Sigmoid colon (tissue), 7 donors: ENCODE measurements at places on chromosomes 3 and 15. TPM values are rescaled to one million over a fixed set of nuclear protein-coding genes. Genes with fewer than 3 reads are reported as not detected.

Gene RNF13
- 34.4 TPM for polyA plus RNA-seq

Gene TMEM202
- not detected for polyA plus RNA-seq

Gene MORC1
- polyA plus RNA-seq: 0.03 TPM

Gene LMOD3
- 0.23 TPM for polyA plus RNA-seq

DNA sequence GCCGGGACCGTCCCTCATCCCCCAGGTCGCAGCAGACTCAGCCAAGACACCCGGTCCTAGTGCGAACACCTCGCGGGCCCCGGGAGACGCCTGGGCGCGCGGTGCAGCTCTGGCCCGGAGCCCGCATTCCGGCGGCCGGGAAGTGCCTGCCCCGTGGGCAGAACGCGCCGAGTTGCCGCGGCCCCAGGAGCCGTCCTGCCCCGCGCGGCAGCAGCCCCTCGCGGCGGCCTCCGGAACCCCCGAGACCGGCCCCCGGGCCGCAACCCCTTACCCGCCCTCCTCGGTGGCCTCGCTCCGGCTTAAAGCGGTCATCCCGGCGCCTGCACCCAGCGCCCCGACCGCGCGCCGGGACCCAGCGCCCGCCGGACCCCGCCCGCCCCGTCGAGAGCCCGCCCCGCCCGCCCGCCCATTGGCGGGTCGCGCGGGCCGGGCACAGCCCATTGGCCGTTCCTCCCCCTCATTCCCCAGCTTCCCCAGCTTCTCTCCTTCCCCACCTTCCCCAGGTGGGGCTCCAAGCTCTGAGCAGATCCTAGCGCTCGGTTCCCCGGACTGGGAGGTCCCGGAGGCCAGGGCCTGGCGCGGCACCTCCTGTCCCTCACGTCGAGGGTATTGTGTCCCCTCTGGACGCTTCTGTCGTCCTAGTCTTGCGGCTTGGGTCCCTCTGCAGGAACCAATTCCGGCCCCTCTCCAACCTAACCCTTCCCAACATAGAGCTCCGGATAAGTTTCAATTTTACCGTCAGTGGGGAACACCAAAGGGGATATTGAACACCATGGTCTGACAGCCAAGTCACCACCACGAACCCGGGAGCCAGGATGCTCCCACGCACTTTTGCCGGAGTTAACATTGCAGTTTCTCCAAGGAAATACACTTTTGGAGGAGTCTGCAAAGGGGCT is at the start of gene GRAMD2A:
TSS of gene GRAMD2A (minus strand) at position 328 of the 896 bp plus-strand sequence.
- no peak for DNase-seq

DNA sequence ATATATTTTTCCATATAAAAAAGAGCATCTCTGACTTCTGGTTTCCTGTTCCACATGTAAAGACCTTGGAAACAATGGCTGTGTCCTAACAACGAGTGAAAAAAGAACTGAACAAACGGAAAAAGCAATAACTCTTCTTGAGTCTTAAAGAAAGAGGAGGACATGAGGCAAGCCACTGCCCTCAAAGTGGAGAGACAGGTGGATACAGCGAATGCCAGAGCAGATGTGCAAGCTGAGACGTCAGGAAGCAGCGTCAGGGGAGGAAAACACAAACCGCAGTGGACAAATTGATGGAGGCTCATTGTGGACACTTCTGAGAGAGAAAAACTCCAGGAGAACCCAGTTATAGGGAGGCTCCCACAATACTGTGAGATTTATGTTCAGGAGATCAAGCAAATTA is 208.0 kb upstream of the MME start:
- DNase-seq: no peak

DNA sequence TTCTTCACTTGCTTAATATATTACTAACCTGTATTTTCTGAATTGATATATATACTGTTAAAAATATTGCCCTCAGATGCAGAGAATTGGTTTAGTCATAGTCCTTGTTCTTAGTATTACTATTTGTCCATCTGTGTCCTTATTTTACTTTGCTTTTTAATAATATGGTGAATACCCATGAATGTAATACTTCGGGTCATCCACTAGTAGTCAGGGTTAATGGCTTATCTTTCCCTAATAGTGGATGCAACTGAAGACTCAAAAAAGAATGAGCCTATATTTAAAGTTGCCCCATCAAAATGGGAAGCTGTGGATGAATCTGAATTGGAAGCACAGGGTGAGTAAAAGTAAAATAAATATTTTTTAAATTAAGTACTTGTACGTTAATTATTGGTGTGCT is 36.5 kb downstream of the U2SURP start:
- no peak for DNase-seq

GRCh38 chr3:56321892-56322291 is 146.4 kb downstream of the ERC2 start:
- DNase-seq: no peak

DNA sequence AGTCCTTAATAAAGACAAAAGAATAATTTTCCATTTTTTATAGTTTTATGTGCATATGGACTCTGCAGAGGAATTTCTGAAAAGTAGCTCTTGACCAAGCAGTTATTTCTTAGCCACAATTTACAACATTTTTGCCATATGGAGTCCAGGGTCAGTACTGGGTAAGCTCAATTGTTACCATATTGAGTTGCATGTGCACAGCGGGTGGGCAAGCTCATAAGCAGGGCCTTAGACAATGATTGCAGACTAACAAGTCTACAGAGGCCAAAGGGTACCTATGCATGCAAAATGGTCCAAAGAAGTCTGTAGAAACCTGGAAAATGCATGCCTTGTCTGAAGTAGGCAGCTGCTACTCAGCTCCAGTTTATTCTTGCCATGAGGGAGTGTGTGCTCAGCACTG is 19.0 kb upstream of the ARHGEF26 start:
- no peak for DNase-seq

DNA sequence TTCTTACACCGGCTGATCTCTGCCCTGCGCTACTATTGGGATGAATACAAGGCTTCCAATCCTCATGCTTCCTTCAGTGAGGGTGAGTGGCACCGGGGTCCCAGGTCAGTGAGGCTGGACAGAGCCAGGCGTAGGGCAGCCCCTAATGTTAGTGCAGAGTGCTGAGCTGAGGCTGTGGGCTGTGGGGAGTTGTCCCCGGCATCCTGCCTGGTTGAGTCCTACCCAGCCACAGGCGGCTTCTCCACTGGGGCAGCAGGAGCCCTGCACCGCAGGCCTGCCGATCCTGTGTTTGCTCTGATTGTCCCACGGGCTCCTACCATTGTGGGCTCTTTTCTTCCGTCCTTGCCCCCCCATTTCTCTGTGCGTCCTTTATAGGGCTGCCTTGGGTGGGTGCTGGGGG is 13.3 kb downstream of the RNF123 start:
- no peak for DNase-seq

DNA sequence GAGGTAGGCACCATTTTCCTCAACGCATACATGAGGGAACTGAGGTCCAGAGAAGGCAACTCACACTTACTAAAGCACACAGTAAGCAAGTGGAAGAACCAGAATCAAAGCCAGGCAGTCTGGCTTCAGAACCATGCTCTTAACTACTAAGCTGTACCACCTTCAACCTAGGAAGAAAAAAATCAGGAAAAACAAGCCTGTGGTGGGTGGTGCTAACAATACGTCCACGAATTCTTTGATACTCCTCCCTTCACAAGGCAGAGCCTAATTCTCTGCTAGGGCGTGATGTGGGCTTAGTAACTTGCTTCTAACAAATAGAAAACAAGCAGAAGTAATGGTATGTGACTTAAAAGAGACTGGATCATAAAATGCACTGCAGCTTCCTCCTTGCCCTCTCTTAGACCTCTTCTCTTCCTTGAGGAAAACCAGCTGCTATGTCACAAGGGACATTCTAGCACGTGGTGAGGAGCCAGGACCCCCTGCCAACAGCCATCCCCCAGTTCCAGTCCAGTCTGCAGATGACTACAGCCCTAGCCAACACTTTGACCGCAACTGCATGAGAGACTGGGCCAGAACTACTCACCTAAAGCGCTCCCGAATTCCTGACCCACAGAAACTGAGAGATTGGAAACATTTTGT is 36.9 kb downstream of the HACD2 start:
- DNase-seq: peak; percentile 81

- no peak for DNase-seq
Observed at GRCh38 chr15:101348643-101349042, 53.6 kb upstream of the SNRPA1 start.

DNA sequence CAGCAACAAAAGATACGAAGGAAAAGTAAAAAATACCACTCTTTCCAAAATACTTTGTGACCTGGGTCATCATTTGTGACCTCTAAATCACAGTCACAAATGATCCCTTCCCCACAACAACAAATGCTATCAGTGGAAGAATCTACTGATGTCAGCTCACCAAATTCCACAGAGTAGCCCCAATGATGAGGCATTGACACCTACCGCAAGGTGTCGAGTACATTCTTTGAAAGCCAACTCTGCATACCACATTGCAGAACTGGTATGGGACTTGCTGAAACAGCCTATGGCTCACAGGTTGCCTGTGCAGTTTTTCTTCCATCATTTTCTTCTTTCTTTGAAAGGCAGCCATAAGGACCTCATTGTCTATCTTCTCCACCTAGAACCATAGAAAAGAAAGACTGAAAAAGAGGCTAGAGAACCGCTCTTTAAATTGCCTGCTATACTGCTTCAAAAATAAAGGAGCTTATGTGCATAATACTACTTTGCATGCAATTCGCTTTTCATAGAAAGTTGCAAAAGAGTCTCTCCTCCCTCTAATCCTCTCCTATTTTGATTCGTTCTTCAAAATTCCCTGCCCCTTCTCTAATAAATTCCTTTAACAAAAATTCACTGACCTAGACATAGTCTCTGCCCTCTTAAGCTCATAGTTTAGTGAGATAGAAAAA is 21.4 kb upstream of the KPNA1 start:
- DNase-seq: no peak

- DNase-seq: no peak
Observed at GRCh38 chr3:100082714-100083113, 31.6 kb downstream of the FILIP1L start.

GRCh38 chr3:134018406-134018805 is 11.3 kb downstream of the SLCO2A1 start:
- DNase-seq: peak; percentile 18
